Cardiac fibroblast (primary cell): ENCODE measurements at places on chromosomes 1 and 21.

GRCh38 chr1:152940614-152941013 lies 6.4 kb upstream of the SPRR5 start:
- no peak for DNase-seq

- no peak for DNase-seq
These were observed 110.2 kb downstream of the PSMG1 start for GRCh38 chr21:39073063-39073462.

DNA sequence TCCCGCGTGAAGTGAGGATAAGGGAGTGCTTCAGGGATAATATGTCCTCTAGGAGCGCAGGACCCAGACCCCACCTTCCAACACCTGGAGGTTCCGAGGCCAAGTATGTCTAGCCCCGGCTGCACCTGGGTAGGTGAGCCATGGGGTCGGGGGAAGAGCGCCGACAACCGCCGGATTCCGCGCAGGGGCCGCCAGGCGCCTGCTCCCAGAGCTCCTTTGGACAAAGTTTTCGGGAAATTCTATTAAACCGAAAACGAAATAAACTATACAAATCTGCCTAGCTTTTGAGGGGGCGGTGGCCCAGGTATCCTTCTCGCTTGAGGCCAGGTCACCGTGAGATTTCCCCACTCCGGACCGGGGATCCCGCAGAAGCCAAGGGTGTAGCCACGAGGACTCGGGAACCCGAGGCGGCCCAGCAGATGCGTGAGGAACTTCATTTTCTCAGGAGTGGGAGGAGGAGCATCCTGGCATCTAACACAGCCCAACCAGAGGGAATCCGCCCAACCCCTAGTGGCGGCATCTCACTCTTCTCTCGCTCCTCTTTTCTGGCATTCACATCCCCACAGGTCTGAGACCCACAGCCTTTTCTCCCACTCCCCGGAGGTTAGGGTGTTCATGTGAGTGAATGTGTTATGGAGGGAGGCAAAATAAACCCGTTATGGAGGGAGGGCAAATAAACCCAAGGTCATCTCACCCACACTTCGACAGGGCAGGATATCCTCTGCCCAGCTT lies 2.3 kb upstream of the DMRTA2 start:
- DNase-seq: no peak

DNA sequence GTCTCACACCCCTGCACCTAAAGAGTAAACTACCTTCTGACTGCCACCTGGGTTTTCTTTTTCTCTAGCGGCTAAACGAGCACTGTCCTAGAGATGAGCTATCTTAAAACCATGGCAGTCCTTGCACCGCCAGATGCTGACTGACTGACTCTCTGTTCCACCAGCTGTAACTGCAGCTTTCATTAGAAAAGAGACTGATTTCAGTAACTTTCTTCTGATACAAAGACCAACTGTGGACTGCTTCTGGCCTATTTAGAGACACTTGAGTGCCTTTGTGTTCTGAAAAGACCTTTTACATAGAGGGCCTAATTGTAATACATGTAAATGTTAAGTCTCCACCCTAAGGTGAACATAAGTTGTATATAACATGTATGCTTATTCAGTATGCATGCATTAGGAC lies 152.5 kb downstream of the DISC1 start:
- no peak for DNase-seq

DNA sequence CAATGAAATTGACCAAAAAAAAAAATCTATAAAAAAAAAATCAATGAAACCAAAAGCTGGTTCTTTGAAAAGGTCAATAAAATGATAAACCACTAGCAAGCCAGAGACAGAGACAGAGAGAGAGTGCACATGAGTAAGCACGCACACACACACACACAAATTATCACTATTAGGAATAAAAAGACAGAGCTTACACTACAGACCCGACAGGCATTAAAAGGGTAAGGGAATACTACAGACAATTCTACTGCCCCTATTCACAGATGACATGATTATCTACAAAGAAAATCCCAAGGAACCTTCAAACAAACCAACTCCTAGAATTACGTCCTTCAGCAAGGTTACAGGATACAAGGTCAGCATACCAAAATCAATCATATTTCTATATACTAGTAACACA lies 38.6 kb downstream of the TARBP1 start:
- no peak for DNase-seq

DNA sequence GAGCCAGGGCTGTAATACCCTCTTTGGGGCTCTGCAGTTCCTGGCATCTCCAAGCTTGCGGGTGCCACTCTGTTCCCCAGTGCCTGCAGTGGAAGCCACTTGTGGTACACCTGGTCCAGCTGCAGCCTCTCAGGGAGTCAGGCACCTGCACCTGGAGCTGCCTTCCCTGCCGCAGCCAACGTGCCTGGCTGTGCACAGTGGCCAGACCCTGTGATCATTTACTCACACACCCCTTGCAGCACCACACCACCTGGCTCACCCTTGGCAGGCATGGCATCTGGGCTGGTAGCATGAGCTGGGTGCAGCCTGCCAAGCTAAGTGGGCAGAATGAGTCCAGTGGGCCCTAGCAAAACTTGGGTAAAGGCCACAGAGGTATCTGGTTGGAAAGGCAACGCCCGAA lies 51.1 kb upstream of the NTPCR start:
- DNase-seq: no peak

GRCh38 chr1:18554597-18554996 lies 73.9 kb downstream of the KLHDC7A start:
- DNase-seq: no peak

DNA sequence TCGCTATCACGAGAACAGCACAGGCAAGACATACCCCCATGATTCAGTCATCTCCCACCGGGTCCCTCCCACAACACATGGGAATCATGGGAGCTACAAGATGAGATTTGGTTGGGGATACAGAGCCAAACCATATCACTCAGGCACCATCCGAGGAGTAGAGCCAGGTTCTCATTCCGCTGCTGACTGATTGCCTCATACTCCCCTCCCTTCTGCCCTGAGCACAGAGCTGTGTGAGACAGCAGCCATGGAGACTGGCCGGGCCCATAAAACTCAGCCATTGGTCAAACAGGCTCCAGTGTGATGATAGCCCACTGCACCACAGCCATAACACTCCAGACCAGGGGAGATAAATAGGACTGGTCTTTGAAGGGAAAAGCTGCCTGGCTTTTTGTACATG lies 22.6 kb downstream of the TTC4 start:
- DNase-seq: no peak

DNA sequence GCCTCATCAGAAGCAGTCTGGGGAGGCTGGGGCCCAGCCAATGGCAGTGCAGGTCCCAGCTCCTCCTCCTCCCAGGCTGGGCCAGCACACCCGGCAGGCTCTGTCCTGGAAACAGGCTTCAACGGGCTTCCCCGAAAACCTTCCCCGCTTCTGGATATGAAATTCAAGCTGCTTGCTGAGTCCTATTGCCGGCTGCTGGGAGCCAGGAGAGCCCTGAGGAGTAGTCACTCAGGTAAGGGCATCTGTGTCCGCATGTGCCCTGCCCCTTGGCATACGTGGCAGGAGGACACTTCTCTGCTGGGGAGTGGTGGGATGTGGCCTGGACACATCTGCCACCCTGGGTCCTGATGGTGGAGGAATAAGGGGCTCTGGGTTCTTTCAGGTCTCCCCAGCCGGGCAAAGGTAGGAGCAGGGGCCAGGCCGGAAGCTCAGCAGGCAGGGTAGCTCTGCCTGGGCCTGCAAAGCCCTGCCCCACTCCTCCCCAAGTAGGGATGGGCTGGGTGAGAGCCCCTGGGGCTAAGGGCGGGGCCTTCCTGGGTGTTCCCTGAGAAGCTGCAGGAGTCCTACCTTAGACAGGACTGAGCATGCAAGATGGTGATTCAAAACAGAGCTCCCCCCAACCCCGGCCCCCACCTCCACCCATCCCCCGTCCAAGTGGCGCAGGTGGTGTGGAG lies at the start of gene GJB5:
Gene GJB5, plus strand, starts transcription at position 84 of the 674 bp plus-strand sequence. CDS start 2,284 bp downstream, outside the sequence.
- no peak for DNase-seq

- DNase-seq: no peak
These were observed 228.3 kb upstream of the PKN2 start for GRCh38 chr1:88455621-88456256.

GRCh38 chr1:230867903-230868735 lies at the start of gene C1orf198:
TSS of gene C1orf198 (minus strand) at chr1:230868521. CDS start at chr1:230868512, 9 bp downstream.
- peak; percentile 43 for DNase-seq

DNA sequence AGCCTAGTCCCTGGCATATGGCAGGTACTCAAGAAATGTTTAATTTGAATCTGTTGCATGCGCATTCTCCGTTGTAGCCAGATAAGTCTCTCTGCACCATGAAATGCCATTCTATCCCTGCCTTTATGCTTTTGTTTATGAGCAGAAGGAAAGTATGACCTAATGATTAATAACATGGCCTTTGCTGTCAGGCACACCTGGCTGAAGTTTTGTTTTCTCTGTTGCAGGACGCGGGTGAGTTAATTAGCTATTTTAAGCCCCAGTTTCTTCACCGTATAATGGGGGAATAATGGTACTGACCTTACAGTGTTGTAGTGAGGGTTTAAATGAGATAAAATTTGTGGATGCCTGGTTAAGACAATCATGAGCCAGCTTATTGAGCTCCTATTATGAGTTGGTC lies 87.7 kb downstream of the ST6GALNAC3 start:
- DNase-seq: no peak

GRCh38 chr1:221643404-221644144 lies 98.3 kb downstream of the DUSP10 start:
- no peak for DNase-seq

- DNase-seq: no peak
These were observed 285.9 kb upstream of the C1orf87 start for GRCh38 chr1:60359431-60359830.

DNA sequence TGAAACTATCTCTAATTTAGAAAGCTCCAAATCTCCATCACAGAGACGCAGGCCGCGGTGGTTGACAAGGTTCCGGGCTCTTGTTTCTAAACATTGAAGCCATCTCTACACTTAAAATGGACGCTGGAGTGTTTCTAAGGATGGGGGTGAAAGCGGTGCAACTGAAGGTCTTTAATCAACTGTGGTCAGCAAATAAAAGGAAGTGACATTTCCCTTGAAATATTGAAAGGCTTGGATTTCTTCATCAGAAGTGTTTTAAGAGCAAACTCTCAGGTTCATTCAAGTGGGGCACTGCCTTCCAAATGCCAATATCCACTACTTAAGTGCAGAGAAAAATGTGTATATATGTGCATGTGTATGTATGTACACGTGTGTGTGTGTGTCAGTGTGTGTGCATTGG lies 117.3 kb downstream of the KAZN start:
- no peak for DNase-seq

DNA sequence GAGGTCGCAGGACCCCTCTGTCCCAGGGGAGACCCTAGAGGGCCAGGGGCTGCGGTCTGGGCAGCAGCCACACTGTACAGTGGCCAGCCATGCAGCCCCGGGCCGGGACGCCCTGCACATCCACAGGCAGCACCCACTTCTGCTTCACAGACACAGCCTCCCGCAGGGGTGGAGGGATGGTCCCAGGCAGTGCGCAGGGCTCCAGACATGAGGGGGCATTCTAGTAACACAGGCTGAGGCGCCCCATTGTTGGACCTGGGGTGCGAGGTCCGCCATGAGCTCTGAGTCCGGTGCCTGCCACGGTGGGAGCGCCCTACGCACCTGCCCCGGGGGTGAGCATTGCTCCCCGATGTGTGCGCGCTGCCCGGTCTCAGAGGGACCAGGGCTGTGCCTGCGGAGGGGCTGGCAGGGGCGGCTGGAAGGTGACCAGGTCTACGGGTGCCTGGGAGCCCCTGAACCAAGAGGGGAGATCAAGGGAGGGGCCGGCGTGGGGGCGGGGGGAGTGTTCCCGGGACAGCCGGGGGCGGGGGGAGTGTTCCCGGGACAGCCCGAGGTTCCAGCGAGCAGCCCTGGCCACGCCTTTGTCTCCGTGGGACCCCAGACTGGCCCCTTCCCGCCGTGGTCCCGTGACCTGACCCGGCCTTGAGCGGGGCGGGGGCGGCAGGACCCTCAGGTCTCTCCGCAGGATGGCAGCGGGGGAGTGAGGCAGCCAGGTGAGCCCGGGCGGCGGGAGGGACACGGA lies 4.5 kb downstream of the MMEL1 start:
- DNase-seq: no peak

DNA sequence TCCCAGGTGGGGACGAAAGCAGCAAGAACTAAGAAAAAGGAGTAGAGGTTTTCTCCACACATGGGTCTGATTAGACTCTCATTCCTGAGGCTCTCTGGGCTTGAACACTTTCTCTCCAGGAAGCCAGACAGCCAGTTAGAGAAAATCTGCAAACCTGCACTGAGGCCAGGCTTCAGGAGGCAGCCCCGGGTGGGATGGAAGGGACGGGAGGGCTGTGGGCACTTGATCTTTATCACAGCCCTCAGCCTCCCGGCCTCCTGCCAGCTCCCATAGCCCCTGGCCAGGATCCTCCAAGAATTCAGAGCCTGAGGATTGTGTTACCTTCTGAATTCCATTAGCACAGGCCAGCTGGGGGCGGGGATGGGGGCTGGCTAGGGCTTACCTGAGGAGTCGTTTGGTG lies 40.1 kb downstream of the SERTAD4 start:
- no peak for DNase-seq

DNA sequence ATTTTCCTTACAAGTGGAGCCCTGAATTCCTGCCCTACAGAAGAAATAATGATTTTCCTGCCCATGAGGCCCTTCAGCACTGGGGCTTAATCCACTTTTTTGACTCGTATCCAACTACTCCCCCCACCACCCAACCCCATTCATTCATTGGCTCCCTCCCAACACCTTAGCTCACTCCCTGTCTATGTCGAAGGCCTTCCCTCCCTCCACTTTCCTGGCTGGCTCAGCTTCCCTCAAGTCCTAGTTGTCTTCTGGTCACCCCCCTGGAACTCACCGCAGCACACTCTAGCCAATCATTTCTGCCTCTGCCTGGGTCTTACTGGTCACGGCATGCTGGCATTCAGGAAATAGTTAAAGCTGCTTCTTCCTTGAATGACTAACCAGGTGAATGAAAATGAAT lies 118.9 kb downstream of the PGBD5 start:
- peak; percentile 47 for DNase-seq

DNA sequence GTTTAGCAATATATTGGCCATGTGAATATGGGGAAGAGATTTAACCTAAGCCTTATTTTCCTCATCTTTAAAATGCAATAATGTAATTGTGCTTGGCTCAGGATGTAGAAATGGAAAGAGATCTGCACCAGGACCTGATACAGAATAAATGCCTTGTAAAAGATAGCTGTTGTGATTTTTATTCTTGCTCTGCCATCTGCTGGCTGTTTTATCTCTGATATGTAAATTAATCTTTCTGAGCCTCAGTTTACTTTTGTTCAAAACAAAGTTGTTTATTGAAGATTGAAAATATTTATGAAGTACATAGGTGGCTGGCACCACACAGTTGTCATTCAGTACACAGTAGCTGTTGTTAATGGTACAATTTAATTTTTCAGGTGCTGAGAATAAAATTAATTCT lies 21.9 kb downstream of the ZYG11B start:
- DNase-seq: peak; percentile 26

- peak; percentile 26 for DNase-seq
These were observed 191.7 kb upstream of the ESRRG start for GRCh38 chr1:216914974-216915373.
